ENCODE measurements at places on chromosomes 5 and 9. TPM values are rescaled to one million over a fixed set of nuclear protein-coding genes. Genes with fewer than 3 reads are reported as not detected.

DNA sequence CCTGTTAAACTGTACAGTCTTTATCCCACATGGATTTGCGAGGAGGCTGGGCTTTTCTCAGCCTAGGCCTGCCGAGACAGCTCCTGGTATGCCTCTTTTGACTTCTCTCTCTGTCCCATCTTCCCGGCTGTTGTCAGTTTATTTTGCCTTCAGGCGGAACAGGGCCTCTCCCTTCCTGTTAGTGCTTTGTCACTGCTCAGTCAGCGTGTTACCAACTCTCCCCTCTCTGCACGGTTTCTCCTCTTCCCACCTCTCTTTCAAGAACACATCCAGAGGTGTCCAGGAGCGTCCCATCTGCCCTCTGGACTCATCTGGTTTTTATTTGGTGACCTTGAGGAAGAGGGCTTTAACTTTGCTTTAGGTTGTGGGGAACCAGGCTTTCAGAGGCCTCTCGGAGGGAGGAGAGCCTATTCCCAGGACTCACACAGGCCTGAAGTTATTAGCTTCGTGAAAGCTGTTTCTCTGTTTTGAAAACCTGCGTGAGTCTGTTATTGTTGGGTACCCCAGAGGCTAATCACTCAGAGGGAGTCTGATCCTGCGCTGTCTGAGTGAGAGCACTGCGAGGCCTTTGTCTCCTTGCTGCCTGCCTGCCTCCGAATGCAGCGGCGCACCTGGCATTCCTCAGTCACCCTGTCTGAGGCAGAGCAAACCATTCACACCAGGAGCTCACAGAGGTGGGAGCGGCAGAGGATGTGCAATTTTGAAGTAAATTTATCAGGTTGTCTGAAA lies 234.4 kb upstream of the MPDZ start:
- no peak for DNase-seq

The IL3 gene
- not detected for polyA plus RNA-seq

The TPPP gene
- polyA plus RNA-seq, result 7.3 TPM

The COL15A1 gene
- polyA plus RNA-seq, result 21.6 TPM

DNA sequence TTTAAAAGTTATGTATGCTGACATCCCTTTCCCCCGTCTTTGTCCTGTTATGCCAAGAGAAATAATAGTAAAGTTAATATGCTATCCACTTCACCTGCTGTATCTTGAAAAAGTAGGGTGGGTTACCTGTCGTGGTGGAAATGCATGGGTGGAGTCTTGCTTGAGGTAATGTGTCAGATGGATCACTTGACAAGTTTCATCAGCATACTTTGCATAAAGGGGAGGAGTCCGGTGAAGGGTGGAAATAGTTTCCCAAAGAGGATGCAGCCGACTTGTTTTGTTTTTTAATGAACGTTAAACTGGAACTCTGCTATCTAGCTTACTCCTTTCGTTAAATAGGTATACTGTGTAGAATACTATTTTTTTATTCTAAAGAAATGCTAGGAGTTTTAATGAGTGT lies 9.0 kb upstream of the DMRT3 start:
- DNase-seq, result no peak

GRCh38 chr5:159515197-159515596 lies 184.9 kb upstream of the IL12B start:
- DNase-seq, result no peak

The LHX6 gene
- polyA plus RNA-seq, result 3.5 TPM

Measured in left kidney (tissue), 8 donors.